ENCODE measurements at places on chromosomes 2 and 18.

- no peak for DNase-seq
These were observed 9.3 kb upstream of the KCNE4 start for GRCh38 chr2:223042704-223043118.

DNA sequence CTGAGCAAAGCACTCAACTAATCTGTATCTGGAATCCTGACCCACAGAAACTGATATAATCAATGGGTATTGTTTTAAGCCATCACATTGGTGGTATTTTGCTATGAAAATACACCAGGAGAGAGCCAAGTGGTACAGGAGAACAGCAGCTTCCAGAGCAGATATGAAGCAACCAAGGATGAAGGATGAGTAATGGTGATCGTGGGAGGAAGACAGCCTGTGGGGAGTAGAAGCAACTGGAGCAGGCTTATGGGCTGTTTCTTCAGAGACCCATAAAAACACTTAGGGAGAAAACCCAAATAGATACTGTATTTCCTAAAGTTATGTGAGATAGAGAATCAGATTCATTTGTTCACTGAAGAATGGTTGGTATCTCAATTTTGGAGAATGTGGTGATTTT is 330.8 kb downstream of the NUP35 start:
- DNase-seq: no peak

GRCh38 chr2:8538531-8538930 is 143.3 kb upstream of the ID2 start:
- DNase-seq: no peak

DNA sequence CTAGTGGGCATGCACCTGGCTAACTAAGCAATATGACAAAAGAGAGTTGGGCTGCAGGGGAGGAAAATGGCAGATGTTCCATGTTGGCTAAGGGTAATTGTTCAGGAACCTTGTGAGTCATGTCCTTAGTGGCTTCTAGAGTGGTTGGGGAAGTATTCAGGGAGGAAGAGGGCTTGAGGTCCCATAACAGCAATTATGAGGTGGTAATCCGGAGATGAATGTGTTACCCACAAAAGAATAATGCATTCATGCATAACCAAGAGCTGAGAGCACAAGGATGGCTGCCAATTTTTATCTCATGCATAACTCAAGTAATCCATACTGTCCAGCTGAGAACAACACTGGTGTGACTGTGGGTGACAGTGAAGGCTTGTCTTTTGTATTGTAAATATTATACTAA is 42.9 kb downstream of the TMEFF2 start:
- no peak for DNase-seq

DNA sequence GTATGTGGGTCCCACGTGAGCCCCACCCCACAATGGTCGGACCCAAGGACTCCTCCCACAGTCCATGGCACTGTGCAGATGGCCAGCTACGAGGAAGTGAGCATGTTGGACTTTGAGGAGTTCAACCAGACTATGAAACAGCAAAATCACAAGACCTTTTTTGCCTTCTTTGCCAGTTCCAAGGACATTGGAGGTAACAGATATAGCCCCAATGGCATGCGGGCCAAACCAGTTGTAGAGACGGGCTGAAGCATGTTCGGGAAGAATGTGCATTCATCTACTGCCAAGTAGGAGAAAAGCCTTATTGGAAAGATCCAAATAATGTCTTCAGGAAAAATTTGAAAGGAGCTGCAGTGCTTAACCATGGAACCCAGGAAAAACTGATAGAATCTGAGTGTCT is 12.6 kb downstream of the DNER start:
- no peak for DNase-seq

Data from stimulated activated CD8-positive, alpha-beta memory T cell treated with anti-CD3 and anti-CD28 coated beads, Interleukin-2, amount 100 ng/mL, for 1 hour (primary cell).